ENCODE measurements at places on chromosomes 16 and 17.

GRCh38 chr17:82947051-82947991 lies 107.5 kb upstream of the ZNF750 start:
- no peak for DNase-seq

GRCh38 chr17:19271780-19272357 lies 34.7 kb downstream of the EPN2 start:
- DNase-seq = no peak

DNA sequence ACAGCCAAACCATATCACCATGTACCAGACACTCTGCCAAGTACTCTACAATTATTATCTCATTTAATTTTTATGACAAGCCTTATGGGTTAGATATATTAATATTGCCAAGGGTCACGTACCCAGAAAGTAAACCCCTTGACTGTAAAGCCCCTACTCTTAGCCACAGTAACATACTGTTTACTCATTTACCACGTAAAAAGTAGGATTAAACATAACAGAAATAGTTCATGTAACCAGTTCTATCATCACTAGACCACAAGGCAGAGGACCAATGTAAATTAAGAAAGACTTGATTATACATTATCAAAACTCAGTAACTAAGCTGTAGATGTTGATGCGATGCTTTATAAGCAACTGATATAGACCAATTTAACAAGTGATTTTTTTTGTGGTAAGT lies 101.5 kb upstream of the CNTNAP4 start:
- no peak for DNase-seq

GRCh38 chr16:15652293-15653001 lies 2.4 kb downstream of the NDE1 start:
- no peak for DNase-seq

- no peak for DNase-seq
Observed at GRCh38 chr16:81816793-81817210, 37.7 kb downstream of the PLCG2 start.

DNA sequence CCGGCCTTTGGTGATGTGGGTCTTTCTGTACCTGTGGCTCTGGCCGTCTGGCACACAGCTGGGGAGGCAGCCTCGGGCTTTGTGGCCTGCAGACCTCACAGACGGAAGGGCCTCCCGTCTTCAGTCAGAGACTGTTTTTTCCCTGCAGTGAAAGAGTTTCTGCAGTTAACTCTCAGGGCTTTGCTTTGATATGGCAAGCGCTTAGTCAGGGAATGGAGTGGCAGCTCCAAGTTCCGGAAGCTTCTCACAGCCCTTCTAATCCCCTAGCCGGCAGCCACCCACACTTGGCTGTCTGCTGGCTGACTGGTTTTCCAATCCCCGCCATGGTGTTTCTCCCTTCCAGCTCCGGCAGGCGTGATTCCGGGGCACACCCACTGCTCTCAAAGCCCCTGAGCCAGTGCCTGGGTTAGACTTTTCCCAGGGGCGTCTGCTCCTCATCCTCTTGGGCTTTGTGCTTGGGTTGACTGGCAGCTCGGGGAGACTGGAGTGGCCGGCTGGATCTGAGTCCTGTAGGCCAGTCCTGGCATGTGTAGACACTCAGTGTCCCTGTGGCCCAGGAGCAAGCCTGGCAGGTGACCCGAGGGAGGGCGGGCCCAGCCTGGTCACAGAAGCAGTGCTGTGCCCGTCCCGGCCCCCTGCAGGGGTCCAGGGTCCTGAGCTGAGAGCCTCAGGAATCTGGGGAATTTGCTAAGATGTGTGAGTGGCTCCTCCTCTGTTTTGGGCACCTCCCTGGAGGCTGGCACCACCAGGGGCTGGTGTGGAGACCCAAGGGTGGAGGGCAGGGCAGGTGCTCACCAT lies 29.9 kb downstream of the BAIAP2 start:
- DNase-seq = no peak

GRCh38 chr16:23294260-23294659 lies 7.8 kb upstream of the SCNN1B start:
- no peak for DNase-seq

DNA sequence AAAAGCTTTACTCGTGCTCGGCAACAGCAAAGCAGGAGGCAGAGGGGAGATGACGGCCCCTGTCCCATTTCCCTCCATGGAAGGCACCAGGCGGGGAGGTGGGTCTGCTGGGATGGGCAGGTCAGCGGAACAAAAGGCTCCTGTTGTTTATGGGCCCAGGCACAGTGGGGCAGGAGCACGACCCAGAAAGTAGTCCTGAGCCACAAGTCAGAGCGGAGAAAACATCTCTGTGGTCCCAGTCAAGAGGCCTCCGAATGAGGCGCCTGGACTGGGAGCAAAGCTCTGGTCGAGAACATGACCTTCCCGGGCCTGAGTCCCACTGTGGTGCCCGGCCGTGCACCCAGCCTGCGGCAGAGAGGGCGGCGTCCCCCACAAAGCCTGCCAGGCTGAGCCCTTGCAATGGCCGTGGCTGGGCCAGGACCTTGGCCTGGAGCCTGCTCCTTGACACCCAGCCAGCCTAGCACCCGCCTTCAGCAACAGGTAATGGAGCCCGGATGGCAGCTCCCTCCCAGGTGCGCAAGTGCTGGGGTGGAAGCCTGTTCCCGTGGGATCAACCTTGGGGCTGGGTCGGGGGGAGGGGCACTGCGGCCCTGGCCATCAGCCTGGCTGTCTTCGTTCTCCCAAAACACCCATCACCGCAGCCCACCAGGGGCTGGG lies 3.6 kb downstream of the RFNG start:
- no peak for DNase-seq

- no peak for DNase-seq
Observed at GRCh38 chr16:84136331-84137125, 8.4 kb downstream of the HSDL1 start.

- DNase-seq = no peak
Observed at GRCh38 chr17:51745993-51746392, 412.5 kb downstream of the CA10 start.

GRCh38 chr16:85984947-85985451 lies 86.0 kb downstream of the IRF8 start:
- DNase-seq = no peak

DNA sequence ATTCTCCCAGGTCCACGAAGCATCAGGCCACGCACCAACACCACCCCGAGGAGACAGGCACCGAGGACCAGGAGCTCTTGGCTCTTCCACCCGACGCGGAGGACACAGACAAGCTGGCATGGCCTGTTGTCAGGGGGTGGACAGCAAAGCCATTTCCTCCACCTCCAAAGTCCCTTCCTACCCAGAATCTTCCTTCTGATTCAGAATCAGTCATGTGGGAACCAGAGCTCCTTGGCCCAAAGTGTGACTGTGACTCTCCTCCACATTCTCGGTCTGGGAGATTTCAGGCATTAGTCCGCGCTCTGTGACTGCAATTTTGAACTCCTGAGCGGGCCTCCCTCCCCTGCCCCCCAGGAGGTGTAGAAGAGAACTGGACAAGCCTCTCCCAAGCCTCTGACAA lies 9.2 kb downstream of the DNAH17 start:
- no peak for DNase-seq

GRCh38 chr17:75776386-75777295 lies 8.0 kb upstream of the UNK start:
- no peak for DNase-seq

GRCh38 chr16:962366-962765 lies 8.4 kb downstream of the LMF1 start:
- no peak for DNase-seq

DNA sequence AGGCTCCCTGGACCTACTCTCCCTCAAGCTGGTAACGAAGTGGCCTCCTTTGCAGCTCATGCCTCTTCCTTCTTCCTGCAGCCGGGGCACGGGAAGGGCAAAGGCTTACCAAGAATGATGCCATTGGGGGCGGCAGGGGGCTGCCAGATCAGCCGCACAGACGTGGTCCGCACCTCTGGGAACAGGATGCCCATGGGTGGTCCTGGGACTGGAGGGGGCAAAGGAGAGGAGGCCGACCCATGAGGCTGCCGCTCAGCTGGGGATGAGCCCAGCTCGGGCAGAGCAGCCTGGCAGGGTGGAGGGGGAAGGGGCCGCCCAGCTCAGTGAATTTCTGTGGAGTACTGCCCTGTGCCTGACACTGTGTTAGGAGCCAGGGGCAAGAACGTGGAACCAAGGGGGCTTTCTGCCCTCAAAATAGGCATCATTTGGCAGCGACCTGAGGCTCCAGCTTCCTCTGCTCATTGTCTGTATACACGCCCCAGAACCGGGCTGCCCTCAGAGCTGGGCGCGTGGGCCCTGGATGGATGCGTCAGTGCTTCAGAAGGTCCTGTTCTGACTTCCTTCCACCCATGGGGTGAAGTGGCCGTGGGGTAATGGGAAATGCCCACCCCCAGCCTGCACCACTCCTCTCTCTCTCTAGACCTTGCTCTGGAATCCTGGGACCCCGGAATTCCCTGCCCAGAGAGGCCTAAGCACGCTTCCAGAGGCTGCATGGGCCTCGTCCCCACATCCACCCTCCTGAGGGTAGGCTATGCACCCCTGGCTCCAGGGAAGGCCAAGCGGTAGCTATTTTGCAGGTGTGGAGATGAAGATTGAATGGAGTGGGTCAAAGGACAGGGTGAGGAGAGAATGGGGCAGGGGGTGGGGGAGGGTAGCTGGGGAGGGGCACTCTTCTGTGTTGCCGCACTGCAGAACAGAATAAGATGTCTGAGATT lies 79.8 kb upstream of the CDC42EP4 start:
- no peak for DNase-seq

- DNase-seq = no peak
Observed at GRCh38 chr17:2090210-2090641, 35.3 kb downstream of the HIC1 start.

DNA sequence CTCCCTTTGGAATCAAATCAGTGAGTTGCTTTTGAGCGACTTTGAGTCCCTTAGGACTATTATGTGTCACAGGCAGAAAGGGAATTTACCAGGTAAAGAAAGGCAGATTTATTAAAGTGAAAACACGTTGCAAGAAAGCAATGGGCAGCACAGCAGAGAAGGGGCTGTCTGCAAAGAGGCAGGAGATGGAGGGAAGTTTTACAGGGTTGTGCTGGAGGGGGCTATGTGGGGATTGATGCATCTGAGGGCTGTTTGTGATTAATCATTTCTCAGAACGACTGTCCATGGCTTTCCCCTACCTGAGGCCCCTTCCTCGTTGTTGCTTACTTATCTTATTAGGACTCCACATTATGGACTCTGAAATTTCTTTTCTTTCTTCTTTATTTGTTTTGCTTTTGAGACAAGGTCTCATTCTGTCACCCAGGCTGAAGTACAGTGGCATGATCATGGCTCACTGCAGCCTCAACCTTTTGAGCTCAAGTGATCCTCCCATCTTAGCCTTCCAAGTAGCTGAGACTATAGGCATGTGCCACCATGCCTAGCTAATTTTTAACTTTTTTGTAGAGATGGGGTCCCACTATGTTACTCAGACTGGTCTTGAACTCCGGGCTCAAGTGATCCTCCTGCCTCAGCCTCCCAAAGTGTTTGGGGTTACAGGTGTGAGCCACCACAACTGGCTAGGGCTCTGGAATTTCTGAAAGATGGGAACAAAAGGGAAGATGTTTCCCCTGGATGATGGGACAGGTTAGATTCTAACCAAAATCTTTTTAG lies 5.5 kb downstream of the WWP2 start:
- no peak for DNase-seq

- no peak for DNase-seq
Observed at GRCh38 chr16:84055366-84055765, 12.8 kb upstream of the SLC38A8 start.

GRCh38 chr17:9912121-9913099 lies 7.3 kb upstream of the RCVRN start:
- DNase-seq = no peak

DNA sequence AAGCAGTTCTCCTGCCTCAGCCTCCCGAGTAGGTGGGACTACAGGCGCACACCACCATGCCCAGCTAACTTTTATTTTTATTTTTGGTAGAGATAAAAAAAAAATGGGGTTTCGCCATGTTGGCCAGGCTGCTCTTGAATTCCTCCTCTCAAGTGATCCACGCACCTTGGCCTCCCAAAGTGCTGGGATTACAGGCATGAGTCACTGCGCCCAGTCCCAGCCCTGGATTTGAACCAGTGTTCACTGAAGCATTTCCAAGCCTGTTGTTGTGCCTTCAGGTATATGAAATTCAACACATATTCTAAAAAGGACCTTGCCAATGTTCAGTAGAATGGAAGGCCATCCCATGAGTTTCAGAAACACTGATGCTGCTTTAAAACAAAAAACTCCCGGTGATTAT lies 165.3 kb downstream of the SLC39A11 start:
- no peak for DNase-seq

GRCh38 chr17:20896153-20896649 lies 146.6 kb downstream of the USP22 start:
- DNase-seq = no peak

DNA sequence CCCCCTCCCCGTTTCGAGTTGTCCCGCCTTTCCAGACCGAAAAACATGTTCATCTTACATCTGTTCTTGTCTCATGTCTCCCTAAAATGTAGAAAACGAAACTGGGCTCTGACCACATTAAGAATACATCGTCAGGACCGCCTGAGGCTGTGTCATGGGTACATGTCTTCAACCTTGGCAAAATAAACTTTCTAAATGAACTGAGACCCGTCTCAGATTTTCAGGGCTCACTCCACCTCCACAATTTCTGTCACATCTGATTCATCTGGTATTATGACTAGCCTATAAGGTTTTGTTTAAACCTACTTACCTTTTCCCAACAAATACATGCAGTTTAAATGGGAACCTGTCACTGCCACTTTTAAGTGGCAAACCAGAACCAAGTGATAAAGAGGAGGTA lies 621 bp downstream of the SDR42E1 start:
- DNase-seq = no peak

DNA sequence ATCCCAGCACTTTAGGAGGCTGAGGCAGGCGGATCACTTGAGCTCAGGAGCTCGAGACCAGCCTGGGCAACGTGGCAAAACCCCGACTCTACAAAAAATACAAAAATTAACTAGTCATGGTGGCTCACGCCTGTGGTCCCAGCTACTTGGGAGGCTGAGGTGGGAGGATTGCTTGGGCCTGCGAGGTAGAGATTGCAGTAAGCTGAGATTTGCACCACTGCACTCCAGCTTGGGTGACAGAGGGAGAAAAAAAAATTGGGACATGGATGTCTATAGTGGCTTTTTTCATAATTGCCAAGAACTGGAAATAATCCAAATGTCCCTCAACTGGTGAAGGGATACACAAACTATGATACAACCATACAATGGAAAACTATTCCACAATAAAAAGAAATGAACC lies 28.6 kb downstream of the OSBPL7 start:
- no peak for DNase-seq

GRCh38 chr16:82562183-82562683 lies 64.5 kb upstream of the CDH13 start:
- DNase-seq = no peak

DNA sequence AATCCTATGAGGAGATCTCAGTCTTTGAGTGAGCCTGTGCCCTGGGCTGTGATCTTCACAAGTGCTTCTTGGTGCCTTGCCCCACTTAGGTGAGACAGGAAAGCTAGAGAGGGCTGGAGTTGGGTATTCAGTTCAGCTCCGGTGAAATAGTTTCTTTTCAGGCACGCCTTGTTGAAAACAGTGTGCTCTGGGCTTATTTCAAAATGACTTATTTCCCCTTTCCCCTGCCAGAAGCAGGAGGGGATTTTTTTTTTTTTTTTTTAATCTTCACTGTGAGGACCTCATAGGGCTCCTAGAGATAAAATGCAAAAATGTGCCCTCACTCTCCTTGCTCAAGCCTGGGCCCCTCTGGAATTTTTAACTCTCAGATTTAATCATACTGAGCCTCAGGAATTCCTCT lies 27.2 kb downstream of the MOSMO start:
- no peak for DNase-seq

Data from GM18507 (cell line).